ENCODE measurements at places on chromosomes 6 and 20.

GRCh38 chr6:46013639-46014038, 2.0 kb downstream of the CLIC5 start:
- no peak for DNase-seq

- DNase-seq = peak; percentile 5
Observed at GRCh38 chr6:105452924-105453756, 50.3 kb upstream of the PREP start.

GRCh38 chr6:130624046-130624445, 203.2 kb upstream of the SMLR1 start:
- DNase-seq = no peak

- no peak for DNase-seq
Observed at GRCh38 chr20:36992802-36993334, 41.4 kb upstream of the SAMHD1 start.

- DNase-seq = no peak
Observed at GRCh38 chr6:4316867-4317400, 181.6 kb upstream of the ECI2 start.

Data from stimulated activated CD8-positive, alpha-beta memory T cell treated with anti-CD3 and anti-CD28 coated beads, Interleukin-4, amount 100 ng/mL, for 1 hour (primary cell).